ENCODE measurements at places on chromosomes 16 and 17.

- no peak for DNase-seq
Observed at GRCh38 chr17:400257-400656, 47.6 kb upstream of the RPH3AL start.

DNA sequence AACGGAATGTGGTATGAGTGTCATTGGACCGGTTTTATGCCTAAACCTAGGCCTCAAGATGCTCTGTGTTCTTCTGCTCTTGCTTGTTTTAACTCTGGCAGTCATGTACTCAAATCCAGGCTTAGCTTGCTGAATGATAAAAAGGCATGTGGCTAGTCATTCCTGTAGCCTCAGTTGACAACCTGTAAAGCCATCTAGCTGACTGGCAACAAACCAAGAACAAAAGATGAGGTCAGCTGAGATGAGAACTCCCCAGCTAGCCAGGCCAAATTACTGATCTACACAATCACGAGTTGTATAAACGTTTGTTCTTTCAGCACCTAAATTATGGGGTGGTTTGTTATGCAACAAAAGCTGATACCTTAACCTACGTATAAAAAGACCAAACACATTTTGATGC is 1406.0 kb upstream of the CDH8 start:
- no peak for DNase-seq

DNA sequence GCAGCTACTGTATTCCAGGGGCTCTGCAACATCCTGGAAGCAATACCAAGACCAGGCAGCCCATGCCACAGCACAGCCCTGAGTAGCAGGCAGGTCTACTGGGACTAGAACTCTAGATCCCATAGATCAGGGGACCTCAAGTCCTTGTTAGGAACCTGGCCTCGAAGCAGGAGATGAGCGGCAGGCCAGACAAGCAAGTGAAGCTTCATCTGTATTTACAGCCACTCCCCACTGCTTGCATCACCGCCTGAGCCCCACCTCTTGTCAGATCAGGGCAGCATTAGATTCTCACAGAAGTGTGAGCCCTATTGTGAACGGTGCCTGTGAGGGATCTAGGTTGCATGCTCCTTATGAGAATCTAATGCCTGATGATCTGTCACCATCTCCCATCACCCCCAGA is 295.7 kb upstream of the TNRC6C start:
- no peak for DNase-seq

DNA sequence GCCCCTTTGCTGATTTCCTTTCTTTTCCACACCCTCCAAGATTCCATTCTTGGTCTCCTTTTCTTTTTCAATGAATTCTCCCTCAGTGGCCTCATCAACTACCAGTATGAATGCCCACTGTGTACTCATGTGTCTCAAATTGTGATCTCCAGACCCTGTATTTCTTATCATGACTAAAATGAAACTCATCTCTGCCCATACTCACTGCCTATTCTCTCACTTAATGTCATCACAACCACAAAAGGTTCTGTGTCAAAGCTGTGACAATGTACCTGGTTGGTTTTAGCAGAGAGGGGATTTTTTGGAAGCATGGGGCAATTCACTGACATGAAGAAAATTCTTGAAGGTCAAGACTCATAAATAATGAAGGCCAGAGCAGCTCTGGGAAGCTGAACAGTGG is 11.5 kb upstream of the TBX4 start:
- DNase-seq, result no peak

DNA sequence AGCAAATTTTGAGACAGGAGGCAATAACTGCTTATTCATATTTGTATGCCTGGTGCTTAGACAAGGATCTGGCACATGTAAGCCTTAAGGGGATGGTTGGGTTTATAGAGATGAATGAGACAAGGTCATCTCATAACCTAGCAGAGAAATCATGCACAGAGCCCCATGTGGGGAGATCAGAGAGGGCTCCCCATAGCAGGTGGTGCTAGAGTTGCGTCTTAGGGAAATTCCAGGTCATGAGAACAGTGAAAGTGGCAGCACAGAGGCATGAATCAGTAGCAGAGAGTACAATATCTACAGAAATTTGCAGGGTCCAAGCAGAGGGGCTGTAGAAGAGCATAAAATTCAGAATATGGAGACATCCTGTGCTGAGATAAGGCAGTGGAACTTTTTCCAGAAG is 57.3 kb downstream of the SLC6A2 start:
- no peak for DNase-seq

GRCh38 chr16:59238246-59238645 is 504.1 kb upstream of the GOT2 start:
- DNase-seq, result no peak

DNA sequence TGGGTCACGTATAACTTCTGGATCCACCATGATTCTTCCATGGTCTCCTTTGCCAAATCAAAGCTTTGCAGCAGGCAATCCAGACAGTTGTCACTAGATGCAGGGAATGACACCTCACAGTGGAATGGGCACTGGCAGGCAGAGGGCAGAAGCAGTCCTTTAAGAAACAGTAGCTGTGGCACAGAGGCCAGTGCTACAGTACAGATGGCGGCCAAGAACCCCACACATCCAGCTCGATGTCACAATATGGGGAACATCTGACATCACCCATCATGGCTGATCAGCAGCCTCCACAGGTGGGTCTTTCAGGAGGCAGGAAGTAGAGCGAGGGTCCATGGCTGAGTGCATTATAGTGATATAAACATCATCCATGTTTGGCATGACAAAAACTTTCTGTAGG is 18.8 kb upstream of the ERN1 start:
- DNase-seq, result no peak

DNA sequence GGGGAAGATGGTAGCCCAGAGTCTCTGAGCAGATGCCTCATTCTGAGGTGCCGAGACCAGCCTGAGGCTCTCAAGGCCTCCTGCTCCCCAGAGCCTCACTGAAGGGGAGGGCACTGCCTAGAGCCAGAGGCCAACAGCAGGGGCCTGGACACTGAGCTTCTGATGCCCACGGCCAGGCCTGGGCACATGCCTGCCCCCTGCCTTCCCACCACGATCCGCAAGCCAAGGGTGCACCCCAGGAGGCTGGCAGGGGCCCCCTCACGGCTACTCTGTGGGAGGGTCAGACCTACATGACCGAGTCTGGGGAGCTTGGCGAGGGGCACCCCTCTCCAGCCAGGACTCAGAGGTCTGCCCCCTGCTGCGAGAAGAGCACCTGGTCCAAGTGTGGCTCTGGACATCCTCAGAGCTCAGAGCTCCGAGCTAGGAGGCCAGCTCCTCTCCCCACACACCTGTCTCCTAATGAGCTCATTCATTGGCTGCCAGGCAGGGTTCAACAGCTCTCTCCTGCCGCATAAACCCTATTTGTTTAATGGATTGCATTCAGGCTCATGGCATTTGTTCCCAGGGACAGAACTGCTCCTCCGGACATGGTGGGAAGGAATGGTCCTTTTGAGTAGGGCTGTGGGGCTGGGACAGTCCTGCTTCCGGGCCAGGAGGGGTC is 13.9 kb downstream of the OTOP3 start:
- DNase-seq, result no peak

GRCh38 chr17:2978116-2978515 is 85.3 kb downstream of the OR1D5 start:
- DNase-seq, result no peak

GRCh38 chr17:2366747-2367494 is 29.6 kb downstream of the SGSM2 start:
- no peak for DNase-seq

DNA sequence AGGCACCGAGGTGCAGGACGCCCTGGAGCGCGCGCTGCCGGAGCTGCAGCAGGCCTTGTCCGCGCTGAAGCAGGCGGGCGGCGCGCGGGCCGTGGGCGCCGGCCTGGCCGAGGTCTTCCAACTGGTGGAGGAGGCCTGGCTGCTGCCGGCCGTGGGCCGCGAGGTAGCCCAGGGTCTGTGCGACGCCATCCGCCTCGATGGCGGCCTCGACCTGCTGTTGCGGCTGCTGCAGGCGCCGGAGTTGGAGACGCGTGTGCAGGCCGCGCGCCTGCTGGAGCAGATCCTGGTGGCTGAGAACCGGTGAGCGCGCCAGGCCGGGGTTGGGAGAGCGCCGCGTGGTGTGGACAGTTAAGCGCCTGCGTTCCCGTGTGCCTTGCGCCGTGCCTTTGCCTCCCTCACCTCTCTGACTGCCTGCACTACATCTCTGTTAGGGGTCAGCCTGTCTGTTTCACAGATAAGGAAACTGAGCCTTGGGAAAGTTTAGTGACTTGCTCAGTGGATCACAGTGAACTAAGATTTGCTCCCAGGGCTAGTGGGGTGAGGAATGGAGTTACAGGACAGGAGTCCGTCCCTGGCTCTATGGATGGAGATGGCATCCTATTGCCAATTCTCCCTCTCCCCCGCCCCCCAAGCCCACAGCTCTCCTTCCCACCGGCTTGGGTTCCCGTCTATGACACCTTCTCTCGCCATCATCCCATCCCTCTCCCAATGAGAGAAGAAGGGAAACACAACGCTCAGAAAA is 880 bp downstream of the SARM1 start:
- DNase-seq, result no peak

DNA sequence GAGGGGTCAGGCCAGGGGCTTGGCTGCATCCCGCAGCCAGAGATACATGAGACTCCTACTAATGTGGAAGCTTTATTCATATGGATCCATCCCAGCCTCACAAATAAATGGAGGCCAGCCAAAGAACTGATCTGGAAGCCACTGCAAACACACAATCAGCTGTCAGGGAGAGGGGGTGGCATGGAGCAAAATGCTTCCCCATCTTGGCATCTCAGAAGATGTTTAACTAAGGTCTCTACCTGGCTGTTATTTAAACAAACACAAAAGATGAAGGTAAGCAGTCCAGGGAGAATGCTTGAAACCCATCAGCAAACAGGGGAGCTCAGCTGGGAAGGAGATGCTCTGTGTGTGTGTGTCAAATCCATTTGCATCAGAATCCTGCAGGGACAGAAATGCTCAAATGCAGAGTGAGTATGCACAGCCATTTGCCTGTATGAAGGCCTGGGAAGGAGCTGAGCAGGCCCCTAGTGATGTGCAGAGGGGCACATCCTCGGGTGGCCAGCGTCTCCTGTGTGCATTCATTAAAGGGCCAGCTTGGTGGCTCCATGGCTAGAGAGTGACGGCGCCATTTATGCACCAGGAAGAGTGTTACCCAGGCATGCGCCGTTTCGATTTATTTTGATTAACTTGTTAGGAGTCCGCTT is 34.2 kb upstream of the IRX3 start:
- DNase-seq, result no peak

DNA sequence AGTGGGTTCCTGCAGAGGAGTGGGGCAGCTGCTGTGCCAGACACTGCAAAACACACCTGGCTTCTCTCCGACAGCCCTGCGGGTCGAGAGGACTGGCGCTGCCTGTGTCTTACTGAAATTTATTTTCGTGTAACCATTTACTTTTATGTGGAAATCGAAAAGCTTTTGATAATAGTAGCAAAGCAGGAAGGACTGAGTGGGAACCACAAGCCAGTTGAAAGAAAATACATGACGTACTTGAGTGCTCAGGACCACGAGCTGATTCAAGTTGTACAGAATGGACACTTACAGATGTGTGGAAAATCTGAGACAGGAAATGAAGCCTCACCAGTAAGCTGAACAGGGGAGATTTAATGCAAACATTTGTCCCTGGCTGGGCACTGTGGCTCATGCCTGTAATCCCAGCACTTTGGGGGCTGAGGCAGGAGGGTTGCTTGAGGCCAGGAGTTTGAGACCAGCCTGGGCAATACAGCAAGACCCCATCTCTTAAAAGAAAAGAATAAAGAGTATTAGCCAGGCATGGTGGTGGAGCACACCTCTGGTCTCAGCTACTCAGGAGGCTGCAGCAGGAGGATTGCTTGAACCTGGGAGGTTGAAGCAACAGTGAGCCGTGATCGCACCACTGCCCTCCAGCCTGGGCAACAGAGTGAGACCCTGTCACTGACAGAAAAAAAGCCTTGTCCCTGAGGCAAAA is 11.3 kb upstream of the RPL13 start:
- DNase-seq, result peak; percentile 25

- no peak for DNase-seq
Observed at GRCh38 chr17:49360796-49361128, 1.3 kb downstream of the ZNF652 start.

- no peak for DNase-seq
Observed at GRCh38 chr16:66190411-66190810, 176.1 kb upstream of the CDH5 start.

GRCh38 chr17:73290399-73291259 is 21.2 kb downstream of the CDC42EP4 start:
- DNase-seq, result no peak

DNA sequence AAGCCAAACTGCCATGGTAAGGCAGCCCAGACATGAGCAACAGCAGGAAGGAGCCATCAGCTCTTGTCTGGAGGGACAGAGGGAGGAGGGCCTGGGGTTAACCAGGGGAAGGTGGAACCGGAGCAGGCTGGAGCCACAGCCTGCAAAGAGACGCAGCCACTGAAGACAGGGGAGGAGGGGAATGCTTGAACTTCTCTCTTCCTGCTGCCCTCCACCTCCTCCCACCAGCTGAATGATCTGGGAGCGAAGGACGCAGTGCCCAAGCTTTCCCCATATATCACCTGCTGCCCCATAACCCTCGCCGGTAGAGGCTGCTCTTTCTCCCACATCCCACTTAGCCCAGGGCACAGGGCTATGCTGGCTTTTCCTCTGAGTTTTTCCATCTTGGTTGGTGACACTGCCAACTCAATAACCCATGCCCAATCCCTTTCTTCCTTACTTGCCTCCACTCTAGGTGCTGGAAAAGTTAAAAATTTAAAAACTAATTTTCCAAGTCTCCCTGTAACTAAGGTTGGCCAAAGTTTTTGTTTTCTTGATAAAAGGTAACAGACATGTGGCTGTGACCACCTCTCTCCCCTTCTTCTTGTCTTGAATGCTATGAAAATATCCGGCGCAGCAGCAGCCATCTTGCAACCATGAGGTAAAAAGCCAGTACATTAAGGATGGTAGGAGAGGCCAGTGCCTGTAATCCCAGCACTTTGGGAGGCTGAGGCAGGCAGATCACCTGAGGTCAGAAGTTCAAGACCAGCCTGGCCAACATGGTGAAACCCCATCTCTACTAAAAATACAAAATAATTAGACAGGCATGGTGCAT is 21.8 kb upstream of the CACNG4 start:
- DNase-seq, result no peak

- DNase-seq, result no peak
Observed at GRCh38 chr16:1900452-1900774, 17.8 kb downstream of the HS3ST6 start.

DNA sequence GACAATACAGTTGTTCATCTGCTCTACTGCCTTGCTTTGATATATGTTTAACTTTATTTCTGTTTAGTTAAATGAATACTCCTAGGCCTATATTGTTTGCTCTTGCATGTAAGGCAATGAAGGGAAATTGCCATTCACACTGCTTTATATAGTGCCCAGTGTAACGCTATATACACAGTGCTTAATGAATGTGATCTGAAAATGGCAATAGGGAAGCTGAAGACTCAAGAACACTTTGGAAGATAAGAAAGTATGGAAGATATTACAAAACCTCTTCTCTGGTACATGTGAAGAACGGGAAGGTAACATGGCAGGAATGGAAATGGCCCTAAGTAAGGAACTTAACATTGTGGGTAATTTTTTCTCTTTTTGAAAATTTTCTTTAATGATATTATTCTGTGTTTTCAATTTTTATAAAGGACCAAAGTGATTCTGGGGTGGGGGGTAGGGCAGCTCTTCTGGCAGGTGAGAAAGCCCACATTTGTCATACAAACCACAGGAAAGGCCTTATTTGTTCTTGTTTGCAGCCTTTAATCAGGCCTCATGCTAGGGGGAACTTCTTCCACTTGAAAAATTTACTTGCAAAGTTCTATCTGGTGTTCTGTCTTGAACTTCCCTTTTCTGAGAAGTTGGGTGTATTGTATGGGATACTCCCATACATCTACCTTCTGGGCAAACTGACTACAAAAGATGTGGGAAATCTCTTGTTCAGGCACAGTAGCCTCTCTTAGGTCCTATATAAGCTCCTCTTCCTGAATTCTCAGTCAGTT is 100.8 kb upstream of the CORO6 start:
- peak; percentile 56 for DNase-seq

GRCh38 chr16:22719945-22720344 is 94.0 kb upstream of the HS3ST2 start:
- no peak for DNase-seq

Measured in CD4-positive, alpha-beta T cell treated with Interleukin-21 for 1 hour (primary cell).